ENCODE measurements at places on chromosomes 6 and 20.

DNA sequence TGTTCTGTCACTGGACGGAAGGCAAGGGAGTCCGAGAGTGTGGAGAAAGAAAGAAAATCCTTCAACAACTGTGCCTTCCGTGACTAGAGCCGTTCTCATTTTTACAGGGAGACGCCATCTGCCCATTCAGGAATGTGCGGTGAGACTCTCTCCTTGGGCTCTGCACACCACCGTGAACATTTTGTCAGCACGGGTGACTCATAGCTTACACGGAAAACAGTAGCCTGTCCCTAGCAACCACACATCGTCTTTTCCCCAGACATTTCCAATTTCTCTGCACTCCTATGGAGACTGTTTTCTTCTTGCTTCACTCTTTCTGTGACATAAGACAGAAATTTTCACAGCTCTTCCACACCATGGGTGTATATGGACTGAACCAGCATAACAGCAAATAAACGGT, 55.1 kb downstream of the TBXT start:
- no peak for DNase-seq

DNA sequence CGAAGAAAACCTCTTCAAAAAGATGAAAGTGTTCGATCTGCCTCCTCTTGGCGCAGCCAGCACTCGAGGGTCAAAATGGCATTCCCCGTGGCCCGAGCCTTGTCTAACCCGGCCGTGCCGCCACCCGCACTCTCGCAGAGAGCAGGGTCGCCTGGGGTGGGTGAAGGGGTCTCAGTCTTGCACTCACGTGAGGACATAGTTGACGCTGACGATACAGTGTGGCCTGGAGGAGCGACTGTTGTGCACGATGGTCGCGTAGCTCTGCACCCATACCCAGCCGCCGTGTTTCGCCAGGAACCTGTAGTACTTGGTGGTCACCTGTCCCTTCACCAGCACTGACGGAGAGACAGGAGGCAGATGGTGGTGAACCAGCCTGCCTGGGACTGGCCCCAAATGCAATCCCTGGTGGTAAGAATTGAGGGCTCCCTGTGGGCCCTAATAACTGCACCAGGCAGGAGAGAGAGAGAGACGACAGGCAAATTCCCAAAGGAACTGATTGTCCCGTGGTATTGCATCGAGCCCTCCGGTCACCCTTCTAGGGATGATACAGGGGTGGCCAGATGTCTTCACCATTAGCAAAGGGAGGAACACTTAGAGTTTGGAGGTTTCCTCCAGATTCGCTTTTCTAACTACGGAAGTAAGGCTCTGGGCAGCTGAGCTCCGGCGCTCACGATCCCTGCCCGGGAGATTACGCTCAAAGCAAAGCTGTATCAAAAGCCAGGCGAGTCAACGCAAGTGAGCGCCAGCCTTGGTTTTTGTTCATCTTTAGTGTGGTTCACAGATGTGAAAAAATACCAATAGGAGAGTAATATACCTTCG, 17.4 kb downstream of the SIM1 start:
- no peak for DNase-seq

DNA sequence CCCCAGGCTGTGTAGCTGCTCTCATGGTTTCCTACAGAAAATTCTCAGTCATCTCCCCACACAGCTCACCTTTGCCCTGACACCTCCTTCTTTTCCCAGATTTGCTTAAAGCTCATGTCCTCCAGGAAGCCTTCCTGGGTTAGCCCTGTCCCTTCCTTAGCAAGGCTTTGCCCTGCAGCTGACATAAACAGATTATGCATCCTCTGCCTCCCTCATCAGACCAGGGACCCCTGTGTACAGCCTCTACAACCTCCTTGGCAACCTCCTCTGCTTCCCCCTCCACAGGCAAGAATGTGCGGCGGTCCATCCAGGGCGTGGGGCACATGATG, 39.8 kb downstream of the UQCC2 start:
- no peak for DNase-seq

GRCh38 chr6:164439331-164439730, 870.1 kb downstream of the C6orf118 start:
- DNase-seq: no peak

DNA sequence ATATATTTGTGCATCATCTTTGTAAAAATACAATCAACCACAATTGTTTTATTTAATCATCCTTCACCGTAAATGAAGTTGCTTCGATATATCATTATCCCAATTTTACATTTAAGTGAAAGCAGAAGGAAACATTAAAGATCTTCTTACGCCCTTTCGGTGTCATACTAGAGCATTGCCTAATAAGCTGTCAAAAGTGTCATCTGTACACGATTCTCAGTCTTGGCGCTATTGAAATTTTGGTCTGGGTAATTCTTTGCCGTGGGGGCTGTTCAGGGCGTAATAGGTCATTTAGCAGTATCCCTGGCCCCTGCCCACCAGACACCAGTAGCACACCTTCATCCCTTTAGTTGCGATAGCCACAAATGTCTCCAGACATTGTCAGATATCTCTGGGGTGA, 40.4 kb upstream of the TMEM170B start:
- DNase-seq: no peak

GRCh38 chr6:13978787-13979186, 54.0 kb downstream of the RNF182 start:
- DNase-seq: no peak

DNA sequence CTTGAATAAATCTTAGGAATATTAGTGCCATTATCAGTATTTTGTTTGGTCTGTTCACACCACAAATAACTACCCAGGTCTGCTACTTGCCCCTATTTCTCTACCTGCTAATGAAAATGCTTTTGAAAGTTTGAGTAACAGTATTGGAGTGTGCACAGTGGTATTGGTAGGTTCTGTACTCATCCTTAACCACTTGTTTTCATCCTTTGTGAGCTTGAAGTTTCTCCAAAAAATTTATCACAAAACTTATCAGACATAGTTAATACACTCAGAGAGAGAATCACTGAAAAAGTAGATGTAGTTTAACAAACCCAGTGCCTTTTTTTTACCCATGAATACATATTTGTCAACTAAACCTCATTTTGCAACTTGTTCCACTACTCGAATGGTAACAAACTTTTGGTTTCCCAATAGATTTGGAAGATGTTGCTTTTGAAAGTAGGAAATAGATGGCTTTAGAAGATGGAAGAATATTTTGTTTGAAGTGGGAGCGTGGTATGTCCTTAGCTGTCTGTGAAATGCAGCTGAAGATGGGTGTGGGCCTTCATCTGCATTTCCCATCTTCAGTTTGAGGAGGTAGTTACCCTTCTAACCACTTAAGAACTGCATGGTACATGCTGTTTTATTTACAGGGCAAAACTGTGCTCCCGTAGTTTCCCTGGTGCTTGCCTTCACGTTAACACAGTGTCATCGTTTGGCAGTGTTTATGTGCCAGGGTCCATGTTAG, 9.0 kb downstream of the PTPN1 start:
- DNase-seq: no peak

- DNase-seq: no peak
These were observed 26.5 kb upstream of the MYCT1 start for GRCh38 chr6:152671171-152671570.

DNA sequence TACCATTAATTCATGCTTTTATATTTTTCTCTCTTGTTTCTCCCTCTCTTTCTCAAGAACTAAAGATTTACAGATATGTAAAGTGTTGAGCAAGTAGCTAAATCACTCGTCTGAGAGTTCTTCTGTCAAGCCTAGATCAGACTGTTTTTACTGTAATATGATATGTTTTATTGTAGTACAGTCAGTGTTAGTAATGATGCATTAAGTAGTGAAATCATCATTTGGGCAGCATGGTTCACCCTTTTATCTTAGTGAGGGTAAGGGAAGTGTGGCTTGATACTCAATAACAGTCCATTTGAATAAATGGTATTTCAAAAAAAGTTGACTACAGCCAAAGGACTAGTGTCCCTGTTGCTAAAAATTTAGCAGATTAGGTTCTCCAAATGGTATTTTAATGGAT, 9.2 kb downstream of the CYB5R4 start:
- no peak for DNase-seq

- DNase-seq: no peak
These were observed 448.7 kb upstream of the JARID2 start for GRCh38 chr6:14796974-14797762.

- no peak for DNase-seq
These were observed 49.8 kb downstream of the SPATA2 start for GRCh38 chr20:49865559-49865958.

DNA sequence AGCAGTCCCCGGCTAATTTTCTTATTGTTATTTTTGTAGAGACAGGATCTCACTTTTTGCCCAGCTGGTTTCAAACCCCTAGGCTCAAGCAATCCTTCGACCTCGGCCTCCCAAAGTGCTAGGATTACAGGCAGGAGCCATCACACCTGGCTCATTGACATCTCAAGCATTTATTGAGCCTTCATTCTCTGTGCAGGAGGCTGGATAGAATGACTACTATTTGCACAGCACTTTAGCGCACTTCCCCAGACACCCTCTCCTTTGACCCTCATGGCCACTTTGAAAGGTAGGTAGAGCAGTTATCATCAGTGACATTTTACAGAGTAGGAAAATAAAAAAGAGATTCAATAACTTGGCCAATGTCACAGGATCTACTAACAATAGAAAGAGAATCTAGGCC, 124.0 kb upstream of the STXBP5 start:
- DNase-seq: no peak

DNA sequence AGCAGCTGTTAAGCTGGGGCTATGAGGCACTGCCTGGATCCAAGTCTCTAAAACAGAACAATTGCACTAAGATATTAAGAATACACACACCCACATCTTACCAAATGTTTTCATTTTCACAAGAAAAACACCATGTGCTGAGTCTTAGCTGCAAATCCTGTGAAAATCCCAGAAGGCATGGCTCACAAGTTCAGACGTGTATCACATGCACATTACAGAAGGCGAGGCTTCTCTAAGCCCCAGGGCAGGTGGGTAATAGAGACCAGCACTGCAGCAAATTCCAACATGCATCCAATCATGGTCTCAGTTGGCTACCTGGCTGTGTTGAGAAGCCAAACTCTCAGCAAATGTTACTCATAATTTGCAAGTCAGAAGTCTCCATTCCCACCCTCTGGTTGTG, 16.2 kb upstream of the CST3 start:
- DNase-seq: no peak

DNA sequence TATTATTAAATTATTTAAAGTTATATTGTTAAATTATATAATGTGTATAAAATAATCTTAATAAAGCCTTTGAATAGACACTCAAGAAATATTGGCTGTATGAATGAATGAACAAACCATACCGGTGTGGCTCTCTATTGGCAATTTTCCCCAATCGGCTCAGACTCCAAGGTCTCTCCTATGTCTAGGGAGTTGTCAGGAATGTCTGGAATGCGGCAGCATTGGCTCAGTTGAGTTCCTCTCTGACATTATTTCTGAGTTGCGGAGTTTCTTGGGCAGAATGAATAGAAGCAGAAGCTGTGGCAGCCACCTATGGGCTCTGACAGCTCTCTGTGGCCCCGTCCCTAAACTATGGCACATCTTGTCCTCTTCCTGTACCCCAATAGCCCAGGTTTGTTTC, 111.0 kb downstream of the SOBP start:
- no peak for DNase-seq

DNA sequence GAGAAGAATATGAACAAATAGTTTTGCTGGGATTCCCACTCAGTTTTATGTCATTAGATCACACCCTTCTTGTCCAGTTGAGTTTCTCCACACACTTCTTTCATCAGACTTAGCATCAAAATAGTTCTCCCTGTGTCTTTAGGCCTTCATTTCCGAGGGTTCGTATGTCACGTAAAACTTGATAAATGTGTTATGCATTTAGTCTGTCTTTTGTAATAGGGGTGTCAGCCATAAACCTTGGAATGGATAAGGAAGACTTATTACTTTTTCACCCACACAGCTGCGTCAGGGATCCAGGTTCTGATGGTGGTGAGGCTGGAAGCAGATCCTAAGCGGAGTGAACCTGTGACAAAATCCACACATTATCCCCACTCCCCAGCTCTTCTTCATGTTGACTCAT, 246.8 kb downstream of the CD83 start:
- no peak for DNase-seq

GRCh38 chr6:155915651-155916050, 460.0 kb upstream of the NOX3 start:
- no peak for DNase-seq

DNA sequence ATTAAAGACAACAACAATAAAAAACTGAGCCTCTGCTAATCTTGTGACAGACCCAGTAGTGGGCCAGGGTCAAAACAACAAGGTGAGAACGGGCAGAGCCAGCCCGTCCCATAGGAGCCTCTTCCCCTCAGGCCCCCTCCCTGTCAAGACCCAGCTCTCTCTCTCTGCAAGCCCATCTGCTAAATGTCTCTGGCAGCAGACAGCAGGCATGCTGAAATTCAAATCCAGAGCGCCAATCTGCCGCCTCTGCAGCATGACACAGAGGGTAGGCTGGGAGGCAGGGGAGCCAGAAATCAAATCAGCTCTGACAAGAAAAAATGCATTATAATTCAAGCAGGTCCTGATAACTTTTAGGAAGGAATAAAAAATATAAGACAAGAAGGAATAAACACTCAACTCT, 26.3 kb downstream of the METTL24 start:
- no peak for DNase-seq

- DNase-seq: no peak
These were observed 110.9 kb downstream of the HFE start for GRCh38 chr6:26197933-26198721.

- no peak for DNase-seq
These were observed 726.4 kb upstream of the SLC35B3 start for GRCh38 chr6:9161731-9162130.

- DNase-seq: no peak
These were observed 569.7 kb upstream of the MARCKS start for GRCh38 chr6:113287396-113287795.

DNA sequence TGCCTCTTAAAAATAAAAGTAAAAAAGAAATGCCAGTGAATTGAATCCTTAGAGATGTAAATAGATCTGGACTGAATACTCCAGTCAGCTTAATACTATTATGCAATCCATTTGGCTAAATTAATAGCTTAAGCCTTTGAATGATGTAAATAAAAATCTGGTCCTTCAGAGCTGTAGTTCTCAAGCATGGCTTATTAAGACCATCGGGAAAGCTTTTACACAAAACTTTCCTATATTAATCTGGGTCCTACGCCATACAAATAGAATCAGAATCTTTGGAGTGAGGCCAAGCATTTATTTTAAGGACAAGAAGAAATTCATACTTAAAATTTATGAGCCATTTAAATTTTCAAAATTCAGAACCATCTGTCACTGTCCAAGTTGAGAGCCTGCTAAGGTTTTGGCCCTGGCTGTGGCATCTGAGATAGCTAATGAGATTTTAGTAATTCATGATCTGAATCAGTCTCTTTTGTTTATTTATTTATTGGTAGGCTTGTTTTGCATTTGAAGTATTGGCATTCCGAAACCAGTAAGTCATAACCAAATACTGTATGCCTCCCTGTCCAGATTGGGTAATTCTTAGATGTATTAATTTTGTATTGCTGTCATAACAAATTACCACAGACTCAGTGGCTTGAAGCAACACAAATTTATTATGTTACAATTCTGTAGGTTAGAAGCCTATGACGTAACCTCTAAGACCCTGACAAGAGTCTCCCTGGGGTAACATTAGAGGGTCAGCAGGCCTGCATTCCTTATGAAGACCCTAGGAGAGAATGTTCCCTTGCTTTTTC, 228.1 kb upstream of the RAB32 start:
- no peak for DNase-seq

GRCh38 chr20:57070296-57070695, 196.1 kb downstream of the BMP7 start:
- DNase-seq: no peak

GRCh38 chr6:71012866-71013469, 56.1 kb upstream of the B3GAT2 start:
- peak; percentile 17 for DNase-seq

GRCh38 chr6:158797331-158798310, 21.5 kb downstream of the EZR start:
- DNase-seq: no peak
